ENCODE measurements at places on chromosomes 6 and 20.

GRCh38 chr6:150787429-150787828, 78.1 kb upstream of the MTHFD1L start:
- DNase-seq = no peak

DNA sequence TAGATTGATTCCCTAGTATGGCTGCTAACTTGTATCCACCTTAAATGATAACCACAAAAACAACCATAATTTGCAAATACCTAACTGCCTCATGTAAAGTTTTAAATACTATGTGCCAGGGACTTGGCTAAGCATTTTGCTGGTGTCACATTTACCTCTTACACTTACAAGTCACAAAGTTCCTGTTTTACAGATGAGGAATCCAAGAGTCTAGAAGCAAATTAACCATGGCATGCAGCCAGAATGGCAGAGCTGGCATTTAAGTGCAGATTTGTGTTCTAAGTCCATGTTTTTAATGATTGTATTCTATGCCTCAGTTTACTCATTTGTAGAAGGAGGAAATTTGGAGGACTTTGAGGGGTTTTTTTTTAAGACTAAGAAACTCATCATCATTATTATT, 696.7 kb downstream of the PTPRT start:
- no peak for DNase-seq

GRCh38 chr20:40563296-40563950, 125.6 kb downstream of the MAFB start:
- no peak for DNase-seq

GRCh38 chr20:23344336-23344735, 6.3 kb upstream of the NXT1 start:
- no peak for DNase-seq

GRCh38 chr6:72466971-72467566, 154.8 kb upstream of the KCNQ5 start:
- no peak for DNase-seq

DNA sequence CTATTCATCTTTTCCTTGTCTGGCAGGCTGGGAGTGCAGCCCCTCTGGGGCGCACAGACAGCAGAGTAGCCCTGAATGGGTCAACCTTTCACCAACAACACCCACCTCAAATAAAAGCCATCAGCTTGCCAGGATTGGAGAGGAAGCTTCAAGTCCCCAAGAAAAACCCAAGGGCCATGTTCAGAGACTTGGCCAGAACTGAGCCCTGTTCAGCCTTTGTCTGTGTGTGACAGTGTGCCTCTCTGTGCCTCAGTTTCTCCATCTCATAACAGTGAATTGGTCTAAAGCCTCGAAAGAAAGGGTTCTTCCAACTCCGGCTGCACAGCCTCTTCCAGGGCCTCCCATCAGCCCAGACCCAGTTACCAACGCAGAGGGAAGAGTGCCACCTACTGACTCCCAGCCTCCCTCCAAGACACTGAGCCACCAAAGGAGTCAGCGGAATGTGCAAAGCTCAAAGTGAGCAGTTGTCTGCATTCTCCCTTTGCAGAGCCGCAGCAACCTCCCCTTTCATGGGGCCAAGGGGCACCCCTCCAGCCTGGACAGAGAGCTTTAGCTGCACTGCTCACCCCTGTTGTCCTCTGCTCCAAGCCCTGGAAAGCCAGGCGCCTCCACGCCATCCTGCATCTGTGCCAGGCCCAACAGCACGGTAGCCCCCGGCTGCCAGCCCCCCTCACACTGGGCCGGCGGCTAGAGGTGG, 82.7 kb upstream of the TOP1 start:
- DNase-seq = no peak

DNA sequence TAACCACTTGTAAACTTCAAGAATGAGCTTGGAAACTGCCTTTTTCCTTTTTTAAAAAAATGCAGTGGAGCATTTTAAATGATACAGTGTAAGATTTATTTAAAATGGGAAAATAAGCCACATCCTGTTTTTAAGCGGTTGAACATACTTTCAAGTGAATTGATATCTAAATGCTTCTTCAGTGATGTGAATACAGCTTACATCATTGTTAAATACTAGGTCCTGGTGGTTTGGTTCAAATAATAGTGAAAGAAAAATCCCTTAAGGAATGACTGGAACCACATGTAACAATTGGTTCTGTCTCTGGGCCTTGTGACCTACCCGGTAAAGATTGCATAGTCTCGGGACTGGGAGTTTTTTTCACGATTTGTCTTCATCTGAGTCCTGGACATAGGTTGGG, 44.2 kb downstream of the BMP6 start:
- no peak for DNase-seq

DNA sequence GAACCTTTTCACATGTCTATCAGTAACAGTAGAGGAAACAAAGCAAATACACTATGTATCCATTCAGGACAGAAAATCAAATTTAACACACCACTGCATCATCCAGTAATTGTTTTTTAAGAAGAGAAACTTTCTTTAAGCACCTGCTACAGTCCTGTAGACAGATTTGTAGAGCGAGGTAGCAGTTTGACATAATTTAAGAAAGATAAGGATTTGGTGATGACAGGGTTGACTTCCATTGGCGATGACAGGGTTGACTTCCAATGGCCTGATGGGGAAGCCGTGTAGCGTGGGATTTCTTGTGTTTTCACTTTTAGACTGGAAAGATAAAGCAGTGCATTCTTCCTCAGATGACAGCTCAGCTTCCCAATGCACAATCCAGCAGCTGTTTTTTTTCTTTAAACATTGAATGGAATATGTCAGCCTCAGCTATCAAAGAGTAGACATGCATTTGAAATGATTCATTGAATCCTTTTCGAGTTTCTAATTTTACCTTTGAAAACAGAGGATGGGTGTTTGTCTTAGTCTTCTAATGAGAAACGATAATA, 68.5 kb downstream of the ECT2L start:
- no peak for DNase-seq

DNA sequence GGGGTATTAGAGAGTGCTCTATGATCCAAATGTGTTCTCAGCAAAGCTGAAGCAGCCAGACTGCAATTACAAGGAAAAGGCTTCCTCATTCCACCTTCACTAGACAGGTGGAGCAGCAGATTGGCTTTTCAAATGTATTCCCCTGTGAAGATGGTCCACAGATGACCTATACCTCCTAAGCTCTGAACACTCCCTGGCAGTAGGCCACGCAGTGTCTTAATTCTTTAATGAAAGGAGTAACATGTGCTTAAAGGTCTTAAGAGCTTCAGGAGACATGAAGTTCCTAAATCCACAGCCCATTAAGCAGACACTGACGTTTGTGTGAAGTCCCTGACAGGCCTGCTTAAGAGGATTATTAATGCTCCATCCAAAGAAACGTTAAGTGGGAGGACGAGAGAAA, 138.9 kb upstream of the NUP153 start:
- DNase-seq = no peak

- no peak for DNase-seq
Measured at GRCh38 chr20:32302507-32302872, 25.0 kb downstream of the KIF3B start.

GRCh38 chr6:135854799-135855198, 3.3 kb downstream of the PDE7B start:
- DNase-seq = no peak

- no peak for DNase-seq
Measured at GRCh38 chr6:10140136-10140535, 274.7 kb downstream of the TFAP2A start.

- no peak for DNase-seq
Measured at GRCh38 chr6:125773387-125774341, 17.1 kb upstream of the NCOA7 start.

DNA sequence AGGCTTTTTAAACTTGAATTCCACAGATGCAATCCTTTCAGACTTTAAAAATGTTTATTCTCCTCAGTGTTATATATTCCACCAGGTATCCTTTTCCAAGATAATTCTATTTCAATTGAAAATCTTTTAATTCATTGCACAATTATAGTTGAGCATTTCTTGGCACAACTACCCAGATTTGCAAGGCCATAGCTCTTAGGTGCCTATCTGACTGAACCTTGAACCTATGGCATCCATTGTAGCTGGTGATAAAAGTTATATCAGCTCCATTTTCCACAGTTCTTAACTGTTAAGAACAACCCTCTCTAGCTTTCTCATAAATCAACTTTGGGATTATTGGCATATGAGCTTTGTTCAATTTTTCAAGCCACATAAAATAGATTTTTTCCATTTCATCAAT, 42.4 kb downstream of the PACRG start:
- no peak for DNase-seq

- peak; percentile 40 for DNase-seq
Measured at GRCh38 chr6:166587631-166588413, 1.3 kb upstream of the RAMACL start.

DNA sequence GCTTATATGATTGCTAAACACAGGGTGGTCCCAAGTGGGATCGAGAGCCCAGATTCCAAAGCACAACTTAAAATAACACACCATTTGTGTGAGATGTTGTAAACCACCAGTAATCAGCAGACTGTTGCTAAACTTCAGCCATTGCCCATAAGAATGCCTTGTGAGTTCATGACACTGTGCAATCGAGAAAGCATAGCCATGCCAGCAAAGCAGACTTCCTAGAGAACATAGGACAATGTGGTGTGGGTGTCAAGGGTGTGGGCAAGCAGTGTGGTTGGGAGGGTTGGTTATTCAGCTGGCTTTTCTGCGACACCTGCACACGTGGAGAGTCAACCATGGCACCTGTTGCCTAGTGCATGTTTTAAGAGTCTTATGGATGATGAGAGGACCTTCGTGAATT, 16.1 kb upstream of the CALHM6 start:
- no peak for DNase-seq

GRCh38 chr6:88174906-88175305, 8.8 kb upstream of the CNR1 start:
- no peak for DNase-seq

DNA sequence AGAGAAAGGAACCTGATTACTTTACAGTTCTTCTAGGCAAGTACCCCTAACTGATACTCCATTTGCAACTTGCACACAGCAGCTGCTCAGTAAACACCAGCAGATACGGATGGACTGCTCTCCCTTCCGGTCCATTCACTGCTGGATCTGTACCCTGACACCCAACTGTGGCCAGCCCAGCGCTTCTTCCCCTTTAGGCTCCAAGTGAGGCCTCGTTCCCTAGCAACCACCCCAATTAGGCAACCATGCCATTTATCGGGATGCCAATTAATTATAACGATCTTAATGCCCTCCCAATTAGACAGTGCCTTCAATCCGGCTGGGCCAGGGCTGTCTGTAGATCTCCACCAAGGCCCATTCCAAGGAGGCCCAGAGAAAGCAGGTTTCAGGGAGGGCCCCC, 3.2 kb downstream of the SULF2 start:
- no peak for DNase-seq

DNA sequence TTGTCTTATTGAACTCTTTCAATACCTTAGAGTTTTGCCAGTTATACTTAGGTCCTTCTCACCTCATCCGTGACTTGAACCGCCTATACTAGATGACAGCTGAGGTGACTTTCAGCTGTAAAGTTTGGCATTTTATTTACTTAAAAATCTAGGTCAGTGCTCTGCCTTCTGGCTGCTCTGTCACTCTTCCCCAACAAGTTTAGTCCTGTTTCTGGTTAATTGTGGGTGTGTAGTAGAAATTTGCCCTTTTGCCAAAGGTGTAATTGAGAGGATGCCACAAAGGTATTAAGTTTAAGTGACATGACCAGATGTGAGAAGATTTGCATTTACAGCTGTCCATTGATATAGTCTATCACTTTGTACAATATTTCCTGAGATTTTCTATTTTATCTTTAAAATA, 106.2 kb downstream of the FARS2 start:
- DNase-seq = no peak

- DNase-seq = no peak
Measured at GRCh38 chr20:63619505-63619904, 7.4 kb downstream of the GMEB2 start.

GRCh38 chr6:159979136-159979874, 10.4 kb downstream of the IGF2R start:
- peak; percentile 34 for DNase-seq

- DNase-seq = no peak
Measured at GRCh38 chr6:138410972-138411880, 7.2 kb downstream of the HEBP2 start.

GRCh38 chr6:30075790-30076732, 492 bp upstream of the RNF39 start:
- no peak for DNase-seq

- DNase-seq = no peak
Measured at GRCh38 chr6:18445228-18445627, 58.1 kb downstream of the RNF144B start.

DNA sequence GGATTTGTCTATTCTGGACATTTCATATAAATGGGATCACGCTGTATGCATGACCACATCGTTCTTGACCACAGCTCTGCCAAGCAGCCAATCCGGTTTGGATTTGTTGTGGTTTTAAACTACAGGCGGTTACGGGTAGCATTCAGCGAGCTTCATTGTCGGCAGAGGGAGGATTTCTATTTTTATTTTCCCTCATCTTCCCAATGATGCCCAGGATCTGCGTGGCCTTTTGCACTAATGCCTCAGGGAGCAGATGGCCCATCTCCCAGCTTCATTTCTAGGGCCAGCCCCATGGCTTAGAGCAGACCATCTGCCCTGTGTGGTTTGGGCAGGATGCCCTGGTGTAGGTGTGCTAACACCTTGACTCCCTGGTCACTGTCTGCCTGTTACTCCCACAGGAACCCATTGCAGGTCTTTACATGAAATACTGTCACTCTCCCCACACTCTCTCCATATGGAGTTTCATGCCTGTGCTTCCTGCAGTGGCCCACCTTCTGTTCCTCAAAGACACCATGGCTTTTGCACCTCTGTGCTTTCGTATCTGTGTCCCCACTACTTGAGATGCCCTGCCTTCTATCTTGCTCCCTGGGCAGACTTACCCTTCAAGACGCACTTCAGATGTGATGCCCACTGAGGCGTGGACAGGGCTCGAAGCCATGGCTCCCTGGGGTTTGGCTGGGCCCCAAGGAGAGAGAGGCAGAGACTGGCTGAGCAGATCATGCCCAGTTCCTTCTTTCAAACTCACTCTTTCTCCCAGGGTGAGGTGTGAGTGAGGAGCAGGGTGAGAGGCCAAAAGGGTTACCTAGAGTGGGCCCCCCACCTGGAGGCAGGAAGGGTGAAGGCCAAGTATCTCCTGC, 26.0 kb downstream of the SDCBP2 start:
- DNase-seq = no peak

DNA sequence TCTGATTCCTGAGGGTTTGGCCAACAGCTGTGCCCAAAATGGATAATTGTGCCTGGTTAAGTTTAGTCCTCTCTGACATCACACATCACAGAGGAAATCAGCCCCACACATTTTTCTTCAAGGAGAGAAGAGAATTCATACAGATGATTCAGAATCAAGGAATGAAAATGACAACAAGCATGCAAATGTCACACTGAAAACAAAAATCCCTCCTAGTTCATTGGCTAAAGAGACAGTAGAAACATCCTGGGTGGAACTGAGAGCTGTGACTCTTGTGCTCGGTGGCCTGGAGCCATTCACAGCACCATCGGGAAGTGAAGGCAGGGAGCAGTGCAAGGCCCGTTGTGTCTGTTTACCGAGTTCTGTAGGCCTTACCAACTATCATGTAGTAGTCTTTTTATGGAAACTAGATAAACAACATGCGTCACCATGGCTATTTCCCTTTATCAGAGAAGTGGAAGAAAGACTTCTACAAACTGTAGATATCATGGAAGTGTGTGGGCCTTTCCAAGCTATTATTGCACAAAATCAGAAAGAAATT, 81.7 kb upstream of the TENT5A start:
- DNase-seq = no peak

All from memory B cell (primary cell).